ENCODE measurements at places on chromosomes 12 and 14.

GRCh38 chr14:104206281-104206904, 68.0 kb downstream of the KIF26A start:
- peak; percentile 91 for DNase-seq

DNA sequence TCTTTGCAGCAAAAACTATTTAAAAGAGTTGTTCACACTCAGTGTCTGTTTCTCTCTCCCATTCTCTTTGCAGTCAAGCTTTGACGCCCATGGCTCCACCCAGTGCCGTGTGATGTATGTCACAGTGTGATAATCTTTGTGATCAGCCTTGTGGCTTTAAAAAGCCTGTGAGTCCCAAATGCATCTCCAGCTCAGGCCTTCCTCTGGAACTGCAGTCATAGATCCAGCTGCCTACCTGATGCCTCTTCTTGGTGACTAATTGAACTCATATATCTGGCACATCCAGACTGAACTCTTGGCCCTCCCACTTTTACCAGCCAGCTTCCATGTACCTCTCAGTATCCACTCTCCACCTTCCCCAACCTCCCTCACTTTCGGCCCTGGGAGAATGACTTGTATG, 182.8 kb upstream of the ARHGAP5 start:
- DNase-seq, result no peak

DNA sequence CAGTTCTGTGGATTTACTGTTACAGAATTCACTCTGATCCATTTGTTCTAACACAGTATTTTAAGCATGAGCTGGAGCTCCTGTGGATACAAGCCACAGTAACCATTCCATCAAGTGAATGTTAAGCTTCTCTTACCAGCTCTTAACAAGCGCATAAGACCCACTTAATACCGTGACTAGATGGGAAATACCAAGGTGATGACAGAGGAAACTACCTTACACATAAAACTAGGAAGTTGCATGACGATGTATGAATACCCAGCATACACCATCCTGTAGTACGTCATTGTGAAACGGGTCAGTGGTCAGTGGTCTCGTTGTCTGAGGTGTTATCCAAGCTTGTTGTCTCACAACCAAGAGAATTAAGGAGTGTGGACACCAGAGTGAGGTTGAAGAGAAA, 2.0 kb upstream of the GALC start:
- DNase-seq, result no peak

- peak; percentile 90 for DNase-seq
Measured at GRCh38 chr14:23352506-23353432, at the start of gene SLC22A17. SLC22A17 (minus strand) TSS chr14:23352887.

GRCh38 chr12:64824130-64824499, 332 bp upstream of the TBC1D30 start:
- no peak for DNase-seq

GRCh38 chr12:114481200-114481535, 75.2 kb upstream of the TBX5 start:
- peak; percentile 6 for DNase-seq

Data from ELF-1 (cell line).